Glomerular endothelial cell (primary cell): ENCODE measurements at places on chromosomes 11 and 22. TPM values are rescaled to one million over a fixed set of nuclear protein-coding genes. Genes with fewer than 3 reads are reported as not detected.

GRCh38 chr11:19027829-19028595 is 32.5 kb downstream of the MRGPRX2 start:
- no peak for DNase-seq

GRCh38 chr11:921921-922678 is 3.6 kb upstream of the AP2A2 start:
- no peak for DNase-seq

DNA sequence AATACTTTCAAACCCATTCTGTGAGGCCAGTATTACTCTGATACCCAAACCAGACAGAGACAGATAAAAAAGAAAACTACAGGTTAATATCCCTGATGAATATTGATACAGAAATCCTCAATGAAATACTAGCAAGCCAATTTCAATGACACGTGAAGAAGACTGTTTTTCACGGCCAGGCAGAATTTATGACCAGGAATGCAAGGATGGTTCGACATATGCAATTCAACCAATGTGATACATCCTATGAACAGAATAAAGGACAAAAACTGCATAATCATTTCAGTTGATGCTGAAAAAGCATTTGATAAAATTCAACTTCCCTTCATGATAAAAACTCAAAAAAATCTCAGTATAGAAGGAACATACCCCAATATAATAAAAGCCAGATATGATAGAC is 44.5 kb downstream of the SLC22A24 start:
- DNase-seq = no peak

GRCh38 chr11:108994887-108995286 is 330.0 kb downstream of the DDX10 start:
- DNase-seq = no peak

DNA sequence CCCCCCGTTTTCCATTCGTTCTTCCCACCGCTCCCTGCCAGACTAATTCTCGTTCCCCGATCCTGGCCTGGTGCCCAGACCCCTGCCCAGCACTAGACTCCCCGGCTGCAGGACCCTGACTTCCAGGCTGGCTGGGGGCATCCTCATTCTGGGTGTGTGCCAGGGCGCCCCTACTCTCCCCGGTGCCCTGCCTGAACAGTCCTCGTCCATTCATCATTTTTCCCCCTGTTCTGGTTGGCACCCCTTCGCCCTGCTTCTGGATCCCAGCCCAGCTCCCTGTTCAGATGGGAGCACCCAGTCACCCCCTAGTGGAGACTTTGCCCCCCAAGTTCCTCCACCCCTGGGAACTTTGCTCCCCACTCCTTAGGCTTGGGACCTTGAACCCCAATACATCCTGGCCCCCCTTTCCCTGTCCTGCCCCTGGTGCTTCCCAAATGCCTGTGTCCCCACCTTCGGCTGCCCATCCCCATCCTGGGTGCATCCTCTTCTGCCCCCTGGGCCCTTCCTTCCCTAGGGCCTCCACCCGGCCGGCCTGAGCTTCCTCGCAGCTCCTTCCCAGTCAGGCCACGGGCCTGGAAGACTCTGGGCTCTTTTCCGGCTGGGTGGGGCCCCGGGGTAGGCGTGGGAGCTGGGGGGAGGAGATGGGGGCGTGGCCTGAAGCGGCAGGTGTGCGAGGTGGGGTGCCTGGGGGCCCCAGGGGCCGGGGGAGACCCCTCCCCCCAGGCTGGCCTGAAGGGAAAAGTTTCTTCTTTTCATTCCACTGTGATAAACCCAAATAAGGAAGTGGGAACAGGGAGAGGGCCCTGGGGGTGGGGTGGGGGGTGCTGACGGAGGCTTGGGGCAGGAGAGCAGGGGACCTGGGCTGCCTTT is 908 bp downstream of the PLCB3 start:
- no peak for DNase-seq

DNA sequence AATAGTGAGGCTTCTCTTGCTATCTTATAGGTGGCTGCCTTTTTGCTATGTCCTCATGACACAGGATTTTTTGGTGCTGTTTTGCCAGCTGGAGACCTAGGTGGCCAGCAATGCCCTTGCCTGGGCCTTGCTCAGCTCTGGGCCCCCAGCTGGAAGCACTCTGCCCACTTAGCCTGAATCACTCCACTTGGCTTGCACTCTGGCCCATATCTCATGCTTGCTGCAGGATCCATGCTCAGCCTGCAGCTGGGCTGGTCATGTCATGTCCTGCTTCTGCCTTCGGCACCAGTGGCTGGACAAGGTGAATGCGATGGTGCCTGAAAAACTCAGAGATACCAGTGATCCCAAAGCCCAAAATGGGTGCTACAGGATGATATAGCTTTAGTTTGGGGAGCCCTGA is 818.6 kb upstream of the FAT3 start:
- DNase-seq = no peak

GRCh38 chr11:113189909-113190667 is 124.3 kb upstream of the TTC12 start:
- no peak for DNase-seq

DNA sequence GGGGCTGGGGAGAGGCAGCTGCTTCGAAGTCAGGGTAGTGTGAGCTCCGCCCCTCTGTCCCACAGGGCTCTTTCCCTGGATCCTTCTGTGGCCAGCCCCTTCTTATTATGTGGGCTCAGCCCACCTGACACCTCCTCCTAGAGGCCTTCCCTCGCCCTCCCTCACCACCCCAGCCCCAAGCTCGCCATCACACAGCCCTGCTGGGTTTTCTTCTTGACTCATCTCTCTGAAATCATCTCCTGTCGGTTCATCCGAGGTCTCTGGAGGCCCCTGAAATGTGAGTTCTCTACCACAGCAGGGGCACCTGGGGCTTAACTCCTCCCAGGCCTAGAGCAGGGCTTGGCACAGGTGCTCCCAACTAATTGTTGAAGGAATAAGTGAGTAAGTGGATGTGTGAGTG is 65.2 kb downstream of the CACNA1I start:
- no peak for DNase-seq

- no peak for DNase-seq
Observed at GRCh38 chr11:5605849-5606248, 9.4 kb downstream of the TRIM6 start.

DNA sequence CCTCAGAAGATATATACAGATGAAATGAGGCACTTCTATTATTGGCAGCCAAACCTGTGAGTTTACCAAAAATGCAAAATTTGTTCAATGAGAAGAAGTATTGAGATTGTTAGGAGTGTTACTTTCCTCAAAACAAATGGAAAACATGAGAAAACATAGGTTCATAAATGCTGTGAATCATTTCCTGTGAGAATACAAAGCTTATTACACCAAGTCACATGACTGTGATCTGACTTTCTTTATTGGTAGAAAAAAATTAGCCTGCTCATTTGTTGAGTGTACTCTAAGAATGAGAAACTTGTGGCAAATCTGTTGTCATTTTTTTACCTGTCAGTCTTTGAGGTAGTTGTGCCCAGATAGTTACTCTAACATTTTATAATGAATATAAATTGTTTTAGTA is 215.1 kb downstream of the TMEM135 start:
- no peak for DNase-seq

DNA sequence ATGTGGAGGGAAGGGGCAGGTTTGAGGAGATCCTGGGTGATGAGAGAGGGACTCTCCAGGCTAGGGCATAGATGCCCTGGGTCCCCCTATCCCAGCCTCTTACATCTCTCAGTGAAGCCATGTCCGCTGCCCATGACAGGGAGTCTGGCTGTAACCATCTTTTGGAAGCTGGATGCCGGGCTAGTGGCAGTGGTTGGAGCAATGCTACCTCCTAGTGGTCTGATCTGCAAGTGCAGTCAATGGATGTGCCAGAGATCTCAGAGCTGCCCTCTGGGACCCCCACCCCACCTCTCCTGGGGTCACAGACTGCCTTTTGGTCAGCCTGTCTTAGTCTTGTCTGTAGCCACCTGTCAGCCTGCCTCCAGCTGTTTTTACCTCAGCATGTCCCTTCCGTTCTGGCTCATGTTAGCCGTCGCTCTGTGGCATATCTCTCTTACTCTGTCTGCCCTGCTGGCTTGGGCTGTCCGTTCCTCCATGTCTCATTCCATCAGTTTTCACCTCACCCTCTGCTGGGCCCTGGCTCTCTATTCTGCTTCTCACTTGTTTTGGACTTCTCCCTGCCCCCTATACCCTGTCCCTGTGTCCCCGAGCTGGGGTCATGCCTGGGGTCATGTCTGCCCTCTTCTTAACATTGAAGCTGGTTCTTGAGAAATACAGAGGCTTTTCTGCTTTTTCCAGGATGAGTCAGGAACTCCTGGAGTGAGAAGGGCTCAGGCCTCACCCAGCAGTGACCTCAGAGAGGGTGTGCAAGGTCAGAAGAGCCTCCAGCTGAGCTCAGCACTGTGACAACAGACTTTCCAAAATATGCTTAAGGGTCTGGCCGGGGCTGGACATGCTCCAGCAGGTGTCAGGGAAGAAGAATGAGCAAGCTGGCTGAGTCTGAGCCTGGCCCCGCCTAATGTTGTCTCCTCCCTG is 52.0 kb upstream of the THY1 start:
- peak; percentile 18 for DNase-seq

DNA sequence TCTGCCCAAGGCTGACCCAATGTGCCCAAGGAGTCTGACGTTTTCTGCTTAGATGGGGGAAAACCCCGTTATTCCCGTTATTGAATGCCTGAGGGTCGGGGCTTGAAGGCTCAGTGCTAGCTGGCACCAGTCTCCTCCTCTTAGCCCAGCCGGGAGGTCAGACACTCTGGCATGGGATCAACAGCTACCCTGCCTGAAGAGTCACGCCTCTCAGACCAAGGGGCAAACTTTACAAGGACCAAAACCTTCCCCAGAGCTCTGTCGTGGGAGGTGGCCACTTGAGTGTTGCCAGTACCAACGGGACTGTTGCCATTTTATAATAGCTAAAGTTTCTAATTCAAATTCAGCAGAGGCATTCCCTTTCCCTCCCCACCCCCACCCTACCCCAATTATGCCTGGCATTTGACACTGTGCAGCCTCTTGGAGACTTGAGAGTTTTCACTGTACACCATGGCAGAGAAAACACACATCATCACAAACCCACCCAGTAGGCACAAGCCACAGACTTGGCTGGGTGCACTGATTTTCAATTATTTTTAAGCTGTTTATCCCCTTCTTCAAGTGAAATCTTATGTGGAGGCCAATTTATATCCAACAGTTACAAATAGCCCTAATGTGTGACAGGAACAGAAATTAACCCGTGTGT is 137.5 kb upstream of the SYT13 start:
- DNase-seq = no peak

DNA sequence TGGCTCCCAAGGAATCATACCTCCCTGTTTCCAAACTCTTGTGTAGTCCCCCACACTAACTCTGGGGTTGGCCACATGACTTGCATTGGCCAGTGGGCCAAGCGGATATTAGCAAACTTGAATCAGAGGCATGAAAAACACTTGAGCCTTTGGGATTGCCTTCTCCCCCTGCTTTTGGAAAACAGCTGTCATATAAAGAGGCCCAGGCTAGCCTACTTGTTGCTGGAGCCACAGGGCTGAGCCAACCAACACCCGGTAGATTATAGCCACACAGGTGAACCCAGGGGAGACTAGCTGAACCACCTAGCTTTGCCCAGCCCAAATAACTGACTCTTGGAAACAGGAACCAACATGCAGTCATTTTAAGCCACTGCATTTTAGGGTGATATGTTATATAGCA is 354.8 kb downstream of the TENM4 start:
- DNase-seq = no peak

DNA sequence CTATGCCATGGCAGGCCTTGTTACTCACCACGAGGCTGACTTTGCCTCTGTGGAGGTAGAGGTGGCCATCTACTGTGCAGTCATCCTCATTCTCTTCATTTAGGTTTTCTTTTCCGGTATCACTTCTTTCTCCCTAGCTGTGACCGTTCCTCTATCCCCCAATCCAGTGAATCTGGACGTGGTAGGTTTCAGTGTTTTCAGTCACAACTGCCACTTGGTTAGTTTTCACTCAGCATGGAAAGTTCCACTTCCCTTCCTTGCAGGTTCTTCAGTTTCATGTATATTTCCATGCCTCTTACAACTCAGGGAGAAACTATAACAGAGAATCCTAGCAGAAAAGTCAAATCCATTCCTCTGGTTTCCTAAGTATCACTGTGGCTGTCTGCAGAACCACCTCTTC is 1.9 kb downstream of the HPS4 start:
- no peak for DNase-seq

DNA sequence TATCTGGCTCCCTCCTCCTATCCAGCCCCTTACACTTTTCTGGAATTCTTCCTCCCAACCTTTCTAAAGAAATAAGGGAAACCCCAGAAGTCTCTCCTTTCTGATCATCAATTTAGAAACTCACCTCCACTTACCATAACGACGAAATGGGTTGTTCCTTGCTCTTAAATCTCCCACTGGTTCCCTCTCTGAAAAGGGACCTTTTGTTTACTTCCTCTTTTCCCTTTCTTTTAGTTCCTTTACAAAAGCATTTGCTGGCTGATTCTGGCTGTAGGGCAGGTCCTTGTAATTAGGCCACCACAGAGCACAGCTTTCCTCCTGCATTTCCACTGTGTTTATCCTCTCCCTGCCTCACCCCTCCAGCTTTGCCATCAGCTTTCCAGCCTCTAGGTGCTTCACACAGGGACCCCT is 12.0 kb downstream of the JAML start:
- no peak for DNase-seq

DNA sequence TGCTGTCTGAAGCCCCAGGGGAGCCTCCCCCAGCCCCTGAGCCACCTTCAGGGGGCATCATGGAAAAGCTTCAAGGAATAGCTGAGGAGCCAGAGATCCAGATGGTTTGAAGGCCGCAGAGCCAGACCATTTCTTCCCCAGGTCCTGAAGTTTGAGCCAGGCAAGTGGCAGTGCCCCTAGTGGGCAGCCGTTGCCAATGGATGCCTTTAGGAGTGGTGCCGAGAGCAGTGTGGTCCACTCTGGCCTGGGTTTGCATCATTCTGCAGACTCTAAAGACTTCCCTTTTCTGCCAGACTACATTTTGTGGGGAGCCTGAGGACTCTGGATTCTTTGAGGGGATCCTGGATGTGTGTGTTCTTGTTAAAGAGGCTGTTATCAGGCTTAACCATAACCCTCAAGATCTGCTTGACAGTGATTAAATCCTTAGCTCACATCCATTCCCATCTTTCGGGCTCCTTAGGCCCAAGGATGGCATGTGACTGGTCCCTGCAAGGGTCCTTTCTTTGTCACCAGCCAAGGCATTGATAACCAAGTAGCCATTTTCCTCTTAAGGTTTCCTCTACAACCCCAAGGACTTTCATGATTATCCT is 13.1 kb downstream of the HINFP start:
- no peak for DNase-seq

GRCh38 chr11:66866007-66866406 is 9.1 kb downstream of the LRFN4 start:
- no peak for DNase-seq

Gene ACTN3
- total RNA-seq = not detected in 2 replicates

Gene OR51B4
- total RNA-seq = not detected in 2 replicates

Gene LYVE1
- total RNA-seq = 254 and 616 TPM in 2 replicates

Gene ENTHD1
- not detected in 2 replicates for total RNA-seq
